Activated CD4-positive, alpha-beta T cell treated with anti-CD3 and anti-CD28 coated beads, Interleukin-2, amount 50 U/mL, for 48 hours (primary cell): ENCODE measurements at places on chromosomes 2 and 18.

GRCh38 chr2:99776206-99776905, 286.5 kb upstream of the REV1 start:
- no peak for DNase-seq

DNA sequence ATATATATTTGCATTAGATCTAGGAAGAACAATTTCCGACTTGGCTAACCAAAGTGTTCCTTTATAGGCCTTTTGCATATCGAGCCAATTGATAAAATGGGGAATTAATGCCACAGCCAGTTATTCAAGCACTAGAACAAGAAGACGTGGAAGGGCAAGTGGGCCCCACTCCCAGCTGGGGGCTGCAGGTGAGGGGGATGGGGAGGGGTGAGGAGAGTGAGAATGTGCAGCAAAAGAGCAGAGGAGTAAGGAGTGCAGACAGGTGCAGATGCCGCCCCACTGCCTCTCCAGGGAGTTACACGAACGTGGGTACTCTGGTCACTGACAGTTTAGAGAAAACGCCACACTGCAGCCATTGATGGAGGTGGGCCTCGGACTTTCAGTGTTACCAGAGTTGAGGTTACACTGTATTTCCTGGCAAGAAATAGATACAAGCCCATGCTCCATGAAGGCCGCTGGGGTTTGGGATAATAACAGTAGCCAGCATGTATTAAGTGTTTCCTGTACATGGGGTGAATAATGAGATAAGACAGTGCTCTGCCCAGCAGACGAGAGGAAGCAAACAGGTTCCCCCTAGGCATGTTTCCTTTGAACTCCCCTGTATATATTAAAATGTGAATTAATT, 40.9 kb downstream of the GORASP2 start:
- DNase-seq, result no peak

GRCh38 chr2:10202131-10202665, 79.7 kb downstream of the RRM2 start:
- DNase-seq, result no peak

GRCh38 chr2:28369358-28369757, 23.3 kb upstream of the FOSL2 start:
- no peak for DNase-seq

GRCh38 chr2:178819147-178819875, 12.1 kb upstream of the TTN start:
- no peak for DNase-seq
